ENCODE measurements at places on chromosomes 2 and 18.
A peak's percentile ranks its signal among the peaks of the same experiment; 100 is the strongest.

GRCh38 chr2:85938456-85938855 lies 49.7 kb upstream of the ST3GAL5 start:
- H3K27ac ChIP-seq = no peak overlapping the region
- no peaks in the 10 kb centered on the region for H3K27me3 ChIP-seq
- no peaks in the 10 kb centered on the region for H3K4me1 ChIP-seq
- no peaks in the 10 kb centered on the region for H3K36me3 ChIP-seq

DNA sequence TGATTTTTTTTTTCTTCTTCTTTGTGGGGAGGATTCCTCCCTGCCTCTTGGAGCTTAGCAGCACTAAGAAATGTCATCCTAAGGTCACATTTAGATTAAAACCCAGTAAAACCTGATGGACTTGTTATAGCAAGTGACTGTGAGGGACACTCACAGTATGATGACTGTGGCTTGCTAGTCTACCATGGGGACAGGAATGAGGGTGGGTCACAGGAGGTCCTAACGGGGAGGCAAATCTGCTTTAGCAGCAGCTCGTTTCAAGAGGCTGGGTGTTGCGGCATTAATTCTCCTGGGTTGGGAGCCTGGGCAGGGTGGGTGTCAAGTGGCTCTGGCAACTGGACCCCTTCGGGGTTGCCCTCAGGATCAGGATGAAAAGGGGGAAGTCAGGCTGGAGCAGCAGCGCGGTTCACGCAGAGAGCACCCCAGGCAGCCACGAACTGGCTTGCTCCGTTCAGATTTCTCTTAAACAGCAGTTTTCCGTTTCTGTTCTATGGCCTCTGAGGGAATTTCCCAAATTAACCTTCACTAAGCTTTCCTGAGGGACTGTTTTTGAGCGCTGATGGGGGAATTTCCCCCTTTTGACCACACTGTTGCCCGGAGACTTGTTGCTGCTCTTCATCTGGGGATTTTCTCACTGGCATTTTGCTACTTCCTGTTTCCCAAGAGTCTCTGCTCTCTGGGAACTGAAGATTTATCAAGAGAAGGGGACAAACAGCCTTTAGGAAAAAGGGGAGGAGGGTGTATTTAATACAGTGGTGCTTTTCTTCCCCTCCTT lies 59.8 kb upstream of the PELI1 start:
- peak overlapping the region; percentile 42 for H3K4me3 ChIP-seq
- no peak for DNase-seq
- H3K4me1 ChIP-seq = peaks cover 48% of the 10 kb centered on the region
- peak overlapping the region; percentile 72 for H3K27ac ChIP-seq

DNA sequence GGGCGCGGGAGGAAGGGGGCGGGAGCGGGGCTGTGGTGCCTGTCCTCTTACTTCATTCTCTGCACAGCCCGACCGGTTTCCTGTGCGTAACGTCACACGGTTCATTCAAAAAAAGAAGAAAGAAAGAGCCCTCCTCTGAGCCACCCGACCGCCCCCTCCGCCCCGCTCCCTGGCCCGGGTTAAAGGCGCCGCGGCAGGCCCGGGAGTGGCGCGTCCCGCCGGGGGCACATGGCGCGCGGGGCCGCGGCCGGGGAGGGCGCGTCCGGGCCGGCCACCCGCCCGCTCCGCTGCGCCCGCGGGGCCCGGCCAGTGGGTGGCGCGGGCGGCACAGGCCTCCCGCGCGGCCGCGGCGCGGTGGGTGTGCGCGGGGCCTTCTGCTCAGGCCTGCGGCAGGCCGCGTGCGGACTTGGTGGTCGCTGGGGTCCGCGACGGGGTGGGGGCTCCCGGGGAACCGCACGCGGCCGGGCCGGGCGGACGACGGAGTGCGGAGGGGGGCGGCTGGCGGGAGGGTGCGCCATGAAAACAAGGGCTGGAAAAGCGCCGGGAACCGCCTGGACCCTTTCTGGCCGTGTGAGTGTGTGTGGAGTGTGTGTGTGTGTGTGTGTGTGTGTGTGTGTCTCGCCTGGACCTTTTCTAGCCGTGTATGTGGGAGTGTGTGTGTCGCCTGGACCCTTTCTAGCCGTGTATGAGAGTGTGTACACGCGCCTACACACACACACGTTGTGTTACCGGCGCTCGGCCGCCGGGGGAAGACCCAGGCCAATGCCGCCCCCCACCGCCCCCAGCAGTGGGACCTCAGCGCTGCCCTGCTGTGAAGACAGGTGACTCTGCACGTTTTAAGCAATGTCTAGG lies 780 bp upstream of the BCL2 start:
- no peaks in the 10 kb centered on the region for H3K27me3 ChIP-seq
- peaks cover 17% of the 10 kb centered on the region for H3K4me1 ChIP-seq
- peak overlapping the region; percentile 94 for H3K4me3 ChIP-seq

- DNase-seq = no peak
- no peak overlapping the region for H3K4me3 ChIP-seq
- H3K36me3 ChIP-seq = no peaks in the 10 kb centered on the region
Observed at GRCh38 chr2:157471078-157471477, 27.2 kb upstream of the CYTIP start.

DNA sequence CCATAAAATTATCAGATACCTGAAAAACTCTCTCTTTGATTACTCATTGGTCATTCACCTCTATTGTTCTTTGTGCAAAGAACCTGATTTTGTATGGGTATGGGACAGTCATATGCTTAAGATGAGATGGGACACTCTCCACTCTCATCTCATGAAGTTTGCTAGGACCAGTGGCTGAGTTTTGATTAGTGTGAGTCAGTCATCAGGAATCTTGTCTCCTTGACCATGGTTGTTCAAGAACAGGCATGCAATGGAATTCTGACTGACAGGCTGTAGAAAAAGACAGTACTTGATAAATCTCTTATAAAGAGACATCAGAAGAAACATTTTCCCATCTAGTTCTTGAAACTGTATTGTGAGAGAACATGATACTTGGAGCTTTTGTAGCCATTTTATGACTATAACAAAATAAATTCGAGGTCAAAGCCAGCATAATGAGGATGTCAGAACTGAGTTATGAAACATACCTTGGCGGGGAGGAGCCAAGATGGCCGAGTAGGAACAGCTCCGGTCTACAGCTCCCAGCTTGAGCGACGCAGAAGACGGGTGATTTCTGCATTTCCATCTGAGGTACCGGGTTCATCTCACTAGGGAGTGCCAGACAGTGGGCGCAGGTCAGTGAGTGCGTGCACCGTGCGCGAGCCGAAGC lies 367.0 kb downstream of the NR4A2 start:
- no peak overlapping the region for H3K27ac ChIP-seq
- no peaks in the 10 kb centered on the region for H3K36me3 ChIP-seq
- no peak overlapping the region for H3K4me3 ChIP-seq

GRCh38 chr18:78605255-78605654 lies 374.4 kb upstream of the SALL3 start:
- no peak overlapping the region for H3K27ac ChIP-seq
- no peaks in the 10 kb centered on the region for H3K36me3 ChIP-seq
- DNase-seq = no peak
- no peaks in the 10 kb centered on the region for H3K27me3 ChIP-seq

- H3K4me1 ChIP-seq = no peaks in the 10 kb centered on the region
- no peaks in the 10 kb centered on the region for H3K36me3 ChIP-seq
- H3K27me3 ChIP-seq = no peaks in the 10 kb centered on the region
- no peak overlapping the region for H3K4me3 ChIP-seq
Observed at GRCh38 chr2:45707661-45708060, 56.2 kb downstream of the PRKCE start.

DNA sequence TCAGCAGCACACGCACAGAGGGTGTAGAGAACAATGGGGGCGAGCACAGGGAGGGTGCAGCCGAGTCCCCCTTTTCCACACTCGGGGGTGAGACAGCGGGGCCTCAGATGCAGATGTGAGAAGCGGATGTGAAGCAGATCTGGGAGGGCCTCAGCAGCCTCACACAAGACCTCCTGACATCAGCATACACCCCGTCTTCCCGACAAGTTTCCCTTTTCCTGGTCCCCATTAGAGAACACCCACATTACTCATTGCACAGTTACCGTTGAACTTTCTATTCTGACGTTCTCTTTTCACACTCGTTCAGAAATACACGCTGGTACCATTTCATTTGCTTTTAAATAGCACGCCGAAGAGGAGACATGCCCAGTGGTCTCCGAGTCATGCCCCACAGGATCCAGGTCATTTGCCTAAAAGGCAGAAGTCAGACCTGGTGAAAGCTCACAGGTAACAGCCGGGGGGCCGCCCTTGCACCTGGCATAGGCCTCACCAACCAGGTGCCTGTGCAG lies 129.5 kb upstream of the ID2 start:
- no peak for DNase-seq
- H3K27ac ChIP-seq = no peak overlapping the region
- H3K4me3 ChIP-seq = no peak overlapping the region
- H3K4me1 ChIP-seq = no peaks in the 10 kb centered on the region
- no peaks in the 10 kb centered on the region for H3K27me3 ChIP-seq
- no peaks in the 10 kb centered on the region for H3K36me3 ChIP-seq

DNA sequence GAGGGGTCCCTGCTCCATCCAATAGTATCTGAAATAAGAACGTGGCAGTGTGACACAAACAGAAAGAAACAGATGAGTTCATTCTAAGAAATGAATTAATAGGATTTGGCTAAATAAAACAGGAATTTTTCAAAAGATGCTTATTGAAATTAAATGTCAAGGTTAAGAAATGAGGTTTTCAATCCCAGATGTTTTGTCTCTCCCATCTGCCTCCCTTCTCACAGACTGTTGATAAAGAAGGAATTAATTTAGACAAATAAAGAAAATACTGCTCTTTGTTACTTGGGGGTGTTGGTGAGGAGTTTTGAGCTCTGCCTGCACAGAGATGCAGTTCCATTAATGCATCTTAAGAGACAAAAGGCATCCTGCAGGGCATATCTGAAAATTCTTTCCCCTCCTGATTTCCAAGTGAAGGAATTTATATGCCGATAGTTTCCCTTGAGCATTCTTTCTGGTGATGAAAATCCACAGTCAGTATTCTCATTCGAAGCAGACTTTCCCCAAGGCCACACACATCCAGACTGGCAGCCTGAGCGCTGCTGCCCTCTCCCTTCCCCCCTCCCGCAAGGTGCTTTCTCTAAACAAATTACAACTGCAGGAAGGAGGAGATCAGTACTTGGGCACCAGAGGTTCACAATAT lies 385.4 kb upstream of the RND3 start:
- H3K27me3 ChIP-seq = no peaks in the 10 kb centered on the region
- no peak overlapping the region for H3K4me3 ChIP-seq
- H3K4me1 ChIP-seq = no peaks in the 10 kb centered on the region

- H3K36me3 ChIP-seq = no peaks in the 10 kb centered on the region
- no peak overlapping the region for H3K4me3 ChIP-seq
- H3K27me3 ChIP-seq = no peaks in the 10 kb centered on the region
- no peak for DNase-seq
Observed at GRCh38 chr18:72122103-72122502, 422.0 kb downstream of the CBLN2 start.

- no peaks in the 10 kb centered on the region for H3K4me1 ChIP-seq
- H3K36me3 ChIP-seq = no peaks in the 10 kb centered on the region
- H3K27me3 ChIP-seq = no peaks in the 10 kb centered on the region
- H3K27ac ChIP-seq = no peak overlapping the region
- DNase-seq = no peak
Observed at GRCh38 chr2:228613133-228613850, 431.8 kb upstream of the SPHKAP start.

- peaks cover 4% of the 10 kb centered on the region for H3K27me3 ChIP-seq
- no peak overlapping the region for H3K27ac ChIP-seq
- DNase-seq = no peak
- no peaks in the 10 kb centered on the region for H3K36me3 ChIP-seq
Observed at GRCh38 chr18:80197528-80197927, 49.8 kb downstream of the PARD6G start.

- no peak overlapping the region for H3K4me3 ChIP-seq
- H3K27ac ChIP-seq = no peak overlapping the region
- no peaks in the 10 kb centered on the region for H3K27me3 ChIP-seq
- DNase-seq = no peak
- H3K36me3 ChIP-seq = peaks cover 13% of the 10 kb centered on the region
- peaks cover 6% of the 10 kb centered on the region for H3K4me1 ChIP-seq
Observed at GRCh38 chr2:73963385-73964120, 21.2 kb upstream of the TET3 start.

DNA sequence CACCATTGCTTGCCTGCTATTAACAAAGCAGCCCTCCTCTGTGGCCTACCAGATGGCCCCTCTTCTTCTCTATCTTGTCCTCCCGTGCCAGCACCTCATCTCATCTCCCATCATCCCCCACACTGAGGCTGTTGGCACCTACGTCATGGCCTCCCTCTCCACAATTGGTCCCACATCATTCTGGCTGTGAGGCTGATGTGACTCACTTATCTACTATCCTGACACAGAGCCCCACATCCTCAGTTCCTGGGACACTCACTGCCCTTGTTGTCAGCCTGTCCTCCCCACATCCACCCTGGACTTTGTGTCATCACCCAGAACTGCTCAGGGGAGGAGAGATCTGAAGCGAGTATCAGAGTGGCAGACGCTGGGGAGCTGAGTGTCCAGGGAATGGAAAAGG lies 102.9 kb downstream of the MRO start:
- H3K27me3 ChIP-seq = no peaks in the 10 kb centered on the region
- DNase-seq = no peak
- H3K4me1 ChIP-seq = no peaks in the 10 kb centered on the region
- H3K36me3 ChIP-seq = no peaks in the 10 kb centered on the region

DNA sequence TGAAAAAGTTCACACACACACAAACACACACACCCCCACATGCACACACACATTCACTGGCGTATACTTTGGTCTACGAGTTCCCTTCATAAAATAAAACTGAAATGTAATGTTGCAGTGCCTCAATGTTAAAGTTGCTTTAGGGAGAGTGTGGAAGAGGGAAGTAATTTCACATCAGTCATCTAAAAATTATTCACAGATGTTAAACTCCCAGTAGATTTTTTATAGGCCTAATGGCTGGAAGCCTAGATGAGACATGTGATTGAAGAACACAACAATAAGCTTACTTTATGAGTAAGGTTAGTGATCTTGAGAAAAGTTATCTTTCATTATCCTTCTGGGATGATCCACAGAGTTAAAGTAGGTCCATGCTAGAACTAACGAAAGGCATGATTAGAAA lies 506.7 kb upstream of the CNTNAP5 start:
- no peak overlapping the region for H3K4me3 ChIP-seq
- DNase-seq = no peak
- H3K36me3 ChIP-seq = no peaks in the 10 kb centered on the region
- H3K27ac ChIP-seq = no peak overlapping the region
- H3K27me3 ChIP-seq = no peaks in the 10 kb centered on the region
- no peaks in the 10 kb centered on the region for H3K4me1 ChIP-seq

DNA sequence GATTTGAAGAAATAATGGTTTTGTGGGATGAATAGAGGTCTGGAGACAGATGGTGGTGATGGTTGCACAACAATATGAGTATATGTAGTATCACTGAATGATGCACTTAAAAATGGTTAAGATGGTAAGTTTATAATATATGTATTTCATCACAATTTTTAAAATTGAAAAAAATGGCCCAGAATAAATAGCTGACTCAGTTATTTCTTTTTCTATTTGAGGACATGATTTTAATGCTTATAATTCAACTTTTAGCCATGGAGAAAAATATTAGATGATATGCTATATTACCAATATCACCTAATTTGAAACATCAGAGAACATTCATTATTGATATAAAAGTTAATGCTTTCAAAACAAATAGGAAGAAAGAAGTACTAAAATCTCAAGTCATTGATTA lies 339.8 kb upstream of the LINC00305 start:
- no peak overlapping the region for H3K4me3 ChIP-seq
- H3K4me1 ChIP-seq = no peaks in the 10 kb centered on the region
- H3K27me3 ChIP-seq = no peaks in the 10 kb centered on the region
- H3K27ac ChIP-seq = no peak overlapping the region
- DNase-seq = no peak

- H3K27ac ChIP-seq = no peak overlapping the region
- no peaks in the 10 kb centered on the region for H3K36me3 ChIP-seq
- H3K4me3 ChIP-seq = no peak overlapping the region
- H3K27me3 ChIP-seq = no peaks in the 10 kb centered on the region
- no peaks in the 10 kb centered on the region for H3K4me1 ChIP-seq
Observed at GRCh38 chr2:40259900-40260299, 192.0 kb downstream of the SLC8A1 start.

Data from CD4-positive, alpha-beta T cell (primary cell).